ENCODE measurements at places on chromosomes 3 and 15.

- DNase-seq: no peak
Observed at GRCh38 chr15:48324949-48325348, 6.3 kb upstream of the DUT start.

- no peak for DNase-seq
Observed at GRCh38 chr15:53835309-53835708, 75.8 kb upstream of the WDR72 start.

- DNase-seq: no peak
Observed at GRCh38 chr3:113685956-113686721, 10.3 kb downstream of the USF3 start.

DNA sequence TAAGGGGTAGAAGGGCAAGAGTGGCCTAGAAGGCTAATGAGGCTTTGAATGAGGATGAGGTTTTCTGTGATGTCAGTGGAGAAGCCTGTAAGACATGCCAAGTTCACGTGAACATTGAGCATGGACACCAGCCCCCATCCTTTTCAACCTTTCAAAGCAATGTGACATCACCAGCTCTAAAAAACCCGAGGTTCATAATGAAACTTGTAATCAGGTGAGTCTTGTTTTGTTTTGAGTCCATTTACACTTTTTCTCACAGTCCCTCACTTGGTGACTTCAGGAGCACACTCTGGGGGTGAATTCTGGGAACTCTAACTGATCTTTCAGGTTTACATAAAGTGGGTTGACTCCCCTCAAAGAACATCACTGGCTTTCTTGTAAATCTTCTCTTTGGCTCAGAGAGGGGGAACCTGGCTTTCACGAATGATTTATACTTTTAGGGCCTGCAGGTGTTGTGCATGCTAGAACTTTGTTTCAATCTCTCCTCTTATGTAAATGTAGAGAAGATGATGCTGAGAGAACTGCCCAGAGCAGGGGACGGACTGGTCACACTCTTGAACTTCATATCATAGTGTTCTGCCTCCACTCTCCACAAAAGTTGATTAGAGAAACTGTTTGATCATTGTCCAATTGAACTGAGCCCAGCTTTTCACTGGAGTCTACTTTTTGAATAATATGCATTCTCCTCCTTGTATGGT lies 224.7 kb upstream of the SATB1 start:
- no peak for DNase-seq

DNA sequence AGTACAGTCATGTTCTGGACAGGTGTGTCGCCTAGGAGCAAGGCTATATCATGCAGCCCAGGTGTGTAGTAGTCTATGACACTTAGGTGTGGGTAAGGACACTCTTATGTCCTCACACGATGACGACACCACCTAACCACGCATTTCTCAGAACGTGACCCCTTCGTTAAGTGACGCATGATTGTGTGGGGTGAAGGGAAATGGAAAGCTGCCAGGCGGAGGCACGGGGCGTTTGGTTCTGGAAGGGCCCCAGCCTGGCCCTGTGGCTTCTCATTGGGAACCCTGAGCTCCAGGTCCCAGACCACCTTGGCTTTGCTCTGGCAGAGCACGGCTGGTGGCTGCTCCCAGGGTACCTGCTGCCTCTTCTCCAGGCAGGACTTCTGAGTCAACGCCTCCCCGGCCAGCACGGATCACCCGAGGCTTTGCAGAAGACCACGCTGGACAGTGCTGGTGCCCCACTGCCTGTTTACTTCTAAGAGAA lies 39.3 kb downstream of the FBLN2 start:
- no peak for DNase-seq

- no peak for DNase-seq
Observed at GRCh38 chr3:57094575-57094974, 34.1 kb downstream of the SPATA12 start.
